ENCODE measurements at places on chromosomes 11 and 22.
A peak's percentile ranks its signal among the peaks of the same experiment; 100 is the strongest.

- DNase-seq, result peak; percentile 2
These were observed 232.8 kb downstream of the LARGE1 start for GRCh38 chr22:33687464-33687863.

DNA sequence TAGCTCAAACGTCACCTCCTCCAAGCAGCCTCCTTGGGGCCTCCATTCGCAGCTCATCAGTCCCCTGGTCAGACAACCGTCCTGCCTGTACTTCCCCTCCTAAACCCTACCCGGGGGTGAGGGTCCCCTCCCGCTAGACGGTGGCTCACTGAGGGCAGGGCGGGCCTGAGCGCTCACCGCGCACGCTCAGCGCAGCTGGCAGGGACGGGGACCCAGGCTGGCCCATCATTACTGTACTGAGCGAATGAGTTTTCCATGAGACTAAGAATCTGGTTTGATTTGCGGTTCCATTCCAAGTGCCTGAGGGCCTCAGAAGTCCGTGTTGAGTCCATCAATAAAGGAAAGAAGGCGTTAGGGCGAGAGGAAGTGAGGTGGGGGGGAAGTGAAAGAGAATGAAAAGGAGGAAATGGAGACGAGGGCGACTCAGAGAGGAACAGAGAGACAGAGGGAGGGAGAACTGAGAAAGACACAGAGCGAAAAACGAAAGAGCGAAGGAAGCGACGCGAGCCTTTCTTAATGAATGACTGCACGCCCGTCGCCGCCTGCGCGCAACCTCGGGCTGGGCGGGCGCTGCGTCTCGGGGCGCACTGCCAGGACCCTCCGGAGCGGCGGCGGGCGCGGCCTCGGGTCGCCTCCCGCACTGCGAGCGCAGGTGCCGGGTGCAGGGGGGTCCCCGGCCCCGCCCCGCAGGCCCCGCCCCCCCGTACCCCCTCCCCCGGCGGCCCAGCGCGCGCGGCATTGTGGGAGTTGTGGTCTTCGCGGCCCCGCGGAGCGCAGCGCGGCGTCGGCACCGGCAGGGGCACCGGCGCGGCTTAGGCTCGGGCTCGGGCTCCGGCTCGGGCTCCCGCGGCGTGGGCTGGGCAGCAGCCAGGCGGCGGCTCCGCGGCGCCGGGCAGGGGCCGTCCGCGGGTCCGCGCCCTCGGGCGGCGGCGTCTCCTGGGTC lies at the start of gene ASPHD2:
TSS of gene ASPHD2 (plus strand) at position 746 of the 943 bp plus-strand sequence. CDS start 4,356 bp downstream, outside the sequence.
- DNase-seq, result peak; percentile 50

DNA sequence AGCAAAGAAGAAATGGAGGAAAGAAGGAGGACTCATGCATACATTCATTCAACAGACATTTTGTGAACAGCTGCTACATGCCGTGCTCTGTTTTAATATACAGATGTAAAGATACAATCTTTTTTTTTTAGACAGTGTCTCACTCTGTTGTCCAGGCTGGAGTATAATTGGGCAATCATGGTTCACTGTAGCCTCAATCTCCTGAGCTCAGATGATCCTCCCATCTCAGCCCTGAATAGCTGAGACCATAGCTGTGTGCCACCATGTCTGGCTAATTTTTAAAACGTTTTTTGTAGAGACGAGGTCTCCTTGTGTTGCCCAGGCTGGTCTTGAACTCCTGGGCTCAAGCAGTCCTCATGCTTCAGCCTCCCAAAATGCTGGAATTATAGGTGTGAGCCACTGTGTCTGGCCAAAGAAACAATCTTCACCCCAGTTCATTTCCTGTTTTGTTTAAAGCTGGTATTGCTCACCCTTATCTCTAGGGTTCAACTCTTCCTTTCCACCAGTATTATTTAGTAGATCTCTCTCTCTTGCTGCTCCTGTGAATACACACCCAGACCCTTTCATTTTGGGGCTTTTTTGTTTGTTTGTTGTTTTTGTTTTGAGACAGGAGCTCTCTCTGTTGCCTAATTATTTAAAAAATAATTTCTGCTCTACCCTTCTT lies 69.8 kb downstream of the RNF169 start:
- no peak for DNase-seq

GRCh38 chr11:43576320-43576802 lies 104.2 kb upstream of the HSD17B12 start:
- DNase-seq, result no peak

All from pancreas (tissue), 10 donors.